MCF 10A (cell line): ENCODE measurements at places on chromosomes 16 and 17. TPM values are rescaled to one million over a fixed set of nuclear protein-coding genes. Genes with fewer than 3 reads are reported as not detected.
A peak's percentile ranks its signal among the peaks of the same experiment; 100 is the strongest.

GRCh38 chr16:82776470-82777146 lies 149.8 kb downstream of the CDH13 start:
- no peak for DNase-seq

DNA sequence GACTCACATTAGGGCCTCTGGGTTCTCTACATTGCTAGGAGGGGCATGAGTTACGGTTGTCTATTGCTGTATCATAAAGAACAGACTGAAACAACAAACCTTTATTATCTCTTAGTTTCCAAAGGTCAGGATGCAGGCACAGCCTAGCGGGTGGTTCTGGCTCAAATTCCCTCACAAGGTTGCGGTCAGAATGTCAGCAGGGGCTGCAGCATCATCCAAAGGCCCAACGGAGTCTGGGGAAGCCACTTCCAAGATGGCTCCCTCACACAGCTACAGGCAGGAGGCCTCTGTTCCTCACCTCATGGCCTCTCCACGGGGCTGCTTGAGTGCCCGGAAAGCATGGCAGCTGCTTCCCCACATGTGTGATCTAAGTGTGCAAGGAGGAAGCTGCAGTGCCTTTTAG lies 29.6 kb upstream of the ZFPM1 start:
- no peak for DNase-seq

GRCh38 chr17:50892101-50892776 lies 26.1 kb upstream of the TOB1 start:
- no peak for DNase-seq

GRCh38 chr16:50517450-50518252 lies 30.5 kb upstream of the NKD1 start:
- no peak for DNase-seq

DNA sequence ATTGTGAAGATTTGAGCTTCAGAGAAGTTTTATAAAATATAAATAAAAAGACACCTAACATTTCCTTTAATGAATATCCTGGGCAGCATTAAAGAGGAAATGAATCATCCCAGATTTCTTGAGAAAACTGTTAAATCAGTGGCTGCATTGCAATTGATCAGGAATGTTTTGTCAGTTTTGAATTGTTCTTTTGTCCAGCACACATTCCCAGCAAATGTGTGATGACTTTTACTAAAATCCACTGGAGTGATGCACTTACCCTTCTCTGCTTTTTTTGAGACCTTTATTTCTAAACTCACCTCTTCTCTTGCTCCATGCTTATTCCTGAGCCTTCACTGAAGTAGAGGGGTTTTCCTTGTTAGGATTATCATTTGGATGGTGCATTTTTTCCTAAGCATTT lies 1307.2 kb downstream of the CDH8 start:
- no peak for DNase-seq

GRCh38 chr17:49814781-49815529 lies 26.5 kb downstream of the KAT7 start:
- DNase-seq = no peak

GRCh38 chr16:8756755-8757154 lies 40.7 kb downstream of the TMEM186 start:
- no peak for DNase-seq

- DNase-seq = no peak
These were observed 15.3 kb upstream of the NPTX1 start for GRCh38 chr17:80491478-80492342.

GRCh38 chr17:68200689-68201417 lies 47.0 kb upstream of the AMZ2 start:
- DNase-seq = peak; percentile 66

DNA sequence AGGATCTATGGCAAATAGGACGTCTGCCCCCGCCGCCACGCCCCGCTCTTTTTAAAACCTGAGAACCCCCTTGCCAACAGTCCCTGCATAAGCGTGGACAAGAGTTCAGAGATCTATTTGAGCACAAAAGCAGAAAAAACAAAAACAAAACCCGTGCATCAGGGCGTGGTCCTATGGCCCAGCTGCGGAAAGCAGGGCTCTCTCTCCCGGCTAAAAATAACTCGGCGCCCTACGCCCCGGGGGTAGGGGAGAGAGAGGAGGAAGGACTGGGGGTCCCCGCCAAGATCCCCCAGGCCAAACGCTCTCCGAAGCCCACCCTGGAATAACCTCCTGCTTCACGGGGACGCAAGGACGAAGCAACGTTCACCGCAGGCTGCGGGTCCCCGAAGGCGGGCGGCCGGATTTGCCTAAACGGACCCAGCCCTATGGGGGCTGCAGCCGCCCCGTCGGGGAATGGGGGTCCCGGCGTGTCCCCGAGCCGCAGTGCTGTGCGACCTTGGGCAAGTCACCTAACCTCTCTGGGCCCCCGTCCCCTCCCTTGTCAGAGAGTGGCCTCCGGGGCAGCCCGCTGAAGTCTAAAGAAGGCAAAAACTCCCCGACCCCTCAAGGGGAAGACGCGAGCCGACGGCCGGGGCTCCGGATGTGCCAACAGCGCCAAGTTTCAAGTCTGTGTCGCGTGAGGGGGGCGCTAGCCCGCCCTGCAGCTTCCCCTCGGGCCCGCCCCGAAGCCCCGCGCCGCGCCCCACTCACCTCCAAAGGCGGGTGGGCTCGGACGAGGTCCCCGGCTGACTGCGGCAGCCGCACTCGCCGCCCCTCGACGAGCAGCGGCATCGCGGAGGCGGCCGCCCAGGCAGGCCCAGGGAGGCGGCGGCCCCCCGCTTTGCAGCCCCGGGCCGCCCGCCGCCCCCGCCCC lies 477 bp downstream of the NTAN1 start:
- DNase-seq = no peak

DNA sequence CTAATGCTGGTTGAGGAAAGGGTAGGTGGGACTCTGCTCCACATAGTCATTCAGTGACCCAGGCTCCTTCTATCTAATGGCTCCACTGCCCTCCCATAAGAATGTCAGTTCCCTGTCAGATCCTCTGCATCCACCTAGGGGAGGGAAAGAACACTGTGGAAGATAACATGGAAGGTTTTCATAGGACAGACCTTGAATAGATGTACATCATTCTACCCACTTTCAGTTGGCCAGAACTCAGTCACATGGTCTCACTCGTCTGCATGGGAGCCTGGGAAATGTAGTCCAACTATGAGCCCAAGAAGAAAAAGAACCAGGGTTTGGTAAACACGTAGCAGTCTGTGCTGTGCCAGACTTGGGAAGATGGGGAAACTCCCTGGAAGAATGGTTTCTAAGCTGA lies 27.1 kb upstream of the SCNN1B start:
- DNase-seq = no peak

- DNase-seq = no peak
These were observed 137.4 kb downstream of the NPIPB5 start for GRCh38 chr16:22648141-22648540.

- peak; percentile 18 for DNase-seq
These were observed 50.5 kb upstream of the HAPSTR1 start for GRCh38 chr16:9040800-9041412.

DNA sequence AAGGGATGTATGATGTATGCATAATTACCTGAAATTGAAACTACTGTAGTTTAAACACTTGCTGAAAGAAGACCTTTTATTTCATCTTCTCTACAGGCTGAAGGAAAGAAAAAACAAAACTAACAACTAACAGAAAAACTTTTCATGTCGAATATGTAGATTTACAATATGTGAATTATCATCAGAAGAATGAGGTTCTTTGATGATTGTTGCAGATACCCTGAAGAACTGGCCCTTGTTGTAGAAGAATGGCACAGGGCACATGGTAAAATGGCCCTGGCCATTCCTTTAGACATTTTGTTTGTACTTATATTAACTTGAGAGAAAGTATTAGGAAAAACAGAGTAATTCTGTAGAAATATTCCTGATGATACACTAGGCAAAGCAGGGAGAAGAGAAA lies 443.8 kb downstream of the MAF start:
- DNase-seq = no peak

DNA sequence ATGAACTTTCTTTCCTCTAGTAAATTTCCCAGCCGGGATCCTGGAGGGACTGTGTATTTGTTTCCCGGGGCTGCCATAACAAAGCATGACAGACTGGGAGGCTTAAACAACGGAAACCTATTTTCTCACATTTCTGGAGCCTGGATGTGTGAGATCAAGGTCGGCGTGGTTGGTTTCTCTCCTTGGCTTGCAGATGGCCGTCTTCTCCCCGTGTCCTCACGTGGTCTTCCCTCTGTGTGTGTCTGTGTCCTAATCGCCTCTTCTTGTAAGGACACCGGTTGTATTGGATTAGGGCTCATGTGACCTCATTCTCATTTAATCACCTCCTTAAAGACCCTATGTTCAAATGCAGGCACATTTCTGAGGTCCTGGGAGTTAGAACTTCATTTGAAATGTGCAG lies 22.0 kb upstream of the USP10 start:
- no peak for DNase-seq

- no peak for DNase-seq
These were observed 201.3 kb downstream of the KATNIP start for GRCh38 chr16:27751233-27751632.

GRCh38 chr16:57656342-57656955 lies 11.7 kb upstream of the ADGRG3 start:
- no peak for DNase-seq

- no peak for DNase-seq
These were observed 50.5 kb upstream of the AMZ2 start for GRCh38 chr17:68197091-68197996.

DNA sequence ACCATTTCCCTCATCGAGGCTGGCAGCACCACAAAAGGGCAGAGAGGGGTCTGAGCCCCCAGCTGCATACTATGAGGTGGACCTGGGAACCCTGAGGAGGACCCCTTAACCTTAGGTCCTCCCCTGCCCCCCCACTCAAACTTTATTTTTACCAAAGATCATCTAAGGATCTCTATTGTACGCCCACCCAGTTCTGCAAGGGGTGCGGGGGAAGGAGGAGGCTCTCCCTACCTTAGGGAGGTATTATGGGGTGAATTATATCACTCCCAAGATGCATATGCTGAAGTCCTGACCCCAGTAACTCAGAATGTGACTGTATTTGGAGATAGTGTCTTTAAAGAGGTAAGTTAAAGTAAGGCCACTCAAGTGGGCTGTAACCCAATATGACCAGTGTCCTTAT lies 26.8 kb upstream of the EMP2 start:
- no peak for DNase-seq

GRCh38 chr17:4229627-4230541 lies 33.9 kb downstream of the ANKFY1 start:
- DNase-seq = peak; percentile 90

DNA sequence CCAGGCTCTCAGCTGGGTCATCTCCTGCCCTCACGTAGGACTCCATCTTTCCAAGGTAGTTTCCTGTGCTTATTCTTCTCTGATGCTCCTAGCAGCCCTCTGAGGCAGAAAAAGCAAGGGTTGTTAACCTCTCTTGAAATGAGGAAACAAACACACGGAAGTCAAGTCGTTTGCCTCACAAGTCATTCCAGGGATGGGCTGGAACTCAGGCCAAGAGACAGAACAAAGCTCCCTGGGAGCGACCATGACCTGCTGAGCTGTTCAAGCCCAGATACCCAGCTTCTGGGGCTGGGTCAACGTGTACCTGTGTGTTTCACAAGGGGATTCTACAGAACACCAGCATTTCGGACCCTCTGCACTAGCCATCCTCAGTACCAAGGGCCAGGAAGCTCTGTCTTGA lies 28.1 kb downstream of the SRL start:
- DNase-seq = peak; percentile 38

DNA sequence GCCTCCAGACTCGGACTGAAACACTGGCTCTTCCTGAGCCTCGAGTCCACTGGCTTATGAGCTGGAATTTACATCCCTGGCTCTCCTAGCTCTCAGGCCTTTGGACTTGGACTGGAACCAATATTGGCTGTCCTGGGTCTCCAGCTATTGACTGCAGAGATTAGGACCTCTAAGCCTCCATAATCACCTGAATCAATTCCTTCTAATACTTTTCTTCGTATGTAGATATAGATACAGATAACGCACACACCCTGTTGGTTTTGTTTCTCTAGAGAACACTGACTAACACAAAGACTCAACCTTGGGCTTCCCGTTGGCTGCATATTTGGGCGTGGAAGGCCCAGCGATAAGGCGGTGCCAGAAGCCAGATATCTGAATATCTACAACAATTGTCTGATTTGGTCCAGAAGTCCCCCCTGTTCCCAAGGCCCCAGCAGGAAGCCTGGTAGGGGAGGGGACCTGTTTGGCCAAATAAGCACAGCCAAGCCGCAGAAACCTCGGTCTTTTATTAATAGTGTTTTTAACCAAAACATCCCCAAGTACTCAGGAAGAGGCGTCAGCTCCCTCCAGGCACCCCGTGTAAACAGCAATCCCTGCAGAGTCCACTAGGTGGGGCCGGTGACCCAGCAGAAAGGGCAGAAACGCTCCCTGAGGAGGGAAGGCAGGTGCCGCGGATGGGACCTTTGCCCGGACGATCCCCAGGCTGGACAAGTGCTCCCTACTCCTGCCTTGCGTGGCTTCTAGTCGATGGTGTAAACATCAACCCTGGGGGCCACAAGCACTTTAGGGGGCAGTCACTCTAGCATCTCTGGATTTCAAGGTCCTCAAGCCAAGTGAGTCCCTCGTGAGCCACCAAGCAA lies 57.0 kb downstream of the ABR start:
- peak; percentile 79 for DNase-seq

DNA sequence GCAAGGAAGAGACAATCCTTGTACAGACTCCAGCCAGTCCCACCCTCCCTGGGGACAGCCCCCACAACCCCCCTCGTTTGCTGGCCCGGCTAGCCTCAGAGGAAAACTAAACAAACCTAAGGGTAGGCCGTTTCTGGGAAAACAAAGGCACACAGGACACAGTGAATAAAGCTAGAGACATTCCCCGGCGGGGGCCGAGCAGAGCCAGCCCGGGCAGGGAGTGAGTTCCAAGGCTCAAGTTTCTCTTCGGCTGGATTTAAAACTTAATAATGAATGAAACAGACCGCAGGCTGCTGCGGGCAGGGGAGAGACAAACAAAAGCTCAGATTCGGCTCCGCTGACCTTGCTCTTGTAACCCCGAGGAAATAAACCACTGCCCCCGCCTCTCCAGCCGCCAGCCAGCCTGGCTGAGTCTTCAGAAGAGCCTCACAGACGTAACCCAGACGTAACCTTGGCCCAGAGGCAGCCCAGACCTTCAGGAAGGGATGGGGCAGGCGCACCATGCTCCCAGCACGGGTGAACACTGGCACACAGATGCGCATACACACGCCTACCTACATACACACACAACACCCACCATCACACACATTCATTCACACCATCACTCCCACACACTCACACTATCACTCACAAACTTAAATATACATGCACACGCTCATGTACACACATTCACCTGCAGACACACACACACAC lies 216.0 kb downstream of the ZNF423 start:
- DNase-seq = no peak

GRCh38 chr16:89904606-89905510 lies 13.8 kb upstream of the MC1R start:
- DNase-seq = no peak

TNFRSF12A gene
- total RNA-seq = 436 and 641 TPM in 2 replicates

OR3A3 gene
- total RNA-seq = not detected in 2 replicates

HAGHL gene
- total RNA-seq = 20.1 and 24.5 TPM in 2 replicates

G6PC1 gene
- total RNA-seq = not detected in 2 replicates

PMM2 gene
- 59.4 and 60.6 TPM in 2 replicates for total RNA-seq

KRTAP4-1 gene
- total RNA-seq = not detected in 2 replicates
